ENCODE measurements at places on chromosomes 16 and 17. TPM values are rescaled to one million over a fixed set of nuclear protein-coding genes. Genes with fewer than 3 reads are reported as not detected.

DNA sequence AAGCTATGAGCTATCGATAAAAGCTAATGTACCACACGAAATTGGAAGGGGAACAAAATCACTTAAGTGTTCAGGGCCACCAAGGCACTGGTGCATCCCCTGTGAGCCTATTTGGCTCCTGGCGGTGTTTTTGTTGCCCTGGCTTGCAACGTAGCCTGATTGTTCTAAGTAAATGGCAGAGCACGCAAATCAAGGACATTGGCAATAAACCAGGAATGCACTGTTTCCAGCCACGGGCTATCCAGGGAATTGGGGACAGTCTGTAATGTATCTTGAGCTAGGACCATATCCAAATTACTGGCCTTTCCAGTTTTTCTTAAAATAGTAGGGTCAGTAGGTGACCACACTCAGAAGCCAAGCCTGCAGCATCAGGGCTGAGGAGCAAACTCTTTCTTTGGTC lies 734.0 kb downstream of the MAF start:
- no peak for DNase-seq

DNA sequence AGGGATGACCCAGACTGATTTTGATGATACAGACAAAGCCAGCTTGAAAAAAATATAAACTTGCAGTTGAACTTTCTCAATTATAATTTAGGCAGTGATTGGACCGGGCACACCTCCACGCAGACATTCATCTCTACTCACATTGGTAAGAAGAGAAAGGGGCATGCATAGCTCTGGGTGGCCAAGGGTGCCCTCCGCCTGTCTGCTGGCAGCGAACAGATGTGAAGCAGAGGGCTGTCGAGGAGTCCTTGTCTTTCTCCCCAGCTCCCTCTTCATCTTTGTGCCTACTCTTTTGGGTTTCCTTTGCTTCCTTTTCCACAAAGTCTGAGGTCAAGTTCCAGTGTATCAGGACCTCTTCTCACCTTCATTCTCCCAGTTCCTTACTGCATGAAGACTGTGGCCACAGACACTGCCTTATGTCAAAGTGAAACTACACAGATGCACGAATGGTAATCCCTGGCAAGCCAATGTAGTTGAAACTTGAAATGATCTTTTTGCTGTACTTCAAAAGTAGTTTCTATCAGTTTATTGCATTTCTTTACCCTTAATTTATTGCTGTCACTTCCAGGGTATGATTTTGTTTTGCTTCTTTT lies 343.7 kb upstream of the SOX9 start:
- DNase-seq: no peak

DNA sequence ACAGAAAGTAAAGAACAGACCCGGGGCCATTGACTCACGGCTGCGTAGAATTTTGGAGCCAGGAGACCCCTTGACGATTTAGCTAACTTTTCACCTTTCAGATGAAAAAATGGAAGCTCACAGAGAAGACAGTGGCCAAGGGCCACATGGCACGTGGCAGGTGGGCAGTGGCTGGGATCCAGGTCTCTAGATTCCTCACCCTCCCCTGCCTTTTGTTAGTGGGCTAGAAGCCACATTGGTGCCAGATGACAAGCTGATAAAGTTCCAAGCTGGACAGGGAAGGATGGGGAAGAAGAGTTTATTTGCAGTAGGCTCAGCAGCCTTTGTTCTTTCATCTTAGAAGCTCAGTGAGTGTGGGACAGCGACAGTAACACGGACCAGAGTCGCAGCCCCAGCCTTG lies 105.8 kb downstream of the SPACA3 start:
- DNase-seq: no peak

GRCh38 chr17:8151641-8152111 lies 528 bp downstream of the PER1 start:
- peak; percentile 38 for DNase-seq

- DNase-seq: no peak
Observed at GRCh38 chr16:78503602-78504001, 404.1 kb downstream of the WWOX start.

DNA sequence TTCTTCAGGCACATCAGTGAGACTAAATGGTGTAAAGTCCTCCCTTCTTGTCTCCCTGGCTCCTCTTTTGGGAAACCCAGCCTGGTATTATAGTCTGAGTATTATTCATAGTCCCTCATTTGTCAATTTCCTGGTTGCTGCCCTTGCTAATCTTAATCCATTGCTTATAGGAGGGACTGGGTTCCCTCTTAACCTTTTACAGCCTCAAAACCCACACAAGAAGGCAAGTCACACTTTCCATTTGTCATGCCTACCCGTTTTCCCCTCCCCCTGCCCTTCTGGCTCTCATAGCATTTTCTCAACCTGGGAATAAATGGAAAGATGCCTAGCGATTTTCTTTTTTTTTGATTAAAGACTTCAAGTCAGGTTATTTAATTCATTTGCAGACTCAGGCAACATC lies 124.8 kb downstream of the MAP2K6 start:
- no peak for DNase-seq

GRCh38 chr16:9258423-9259051 lies 167.1 kb downstream of the HAPSTR1 start:
- no peak for DNase-seq

DNA sequence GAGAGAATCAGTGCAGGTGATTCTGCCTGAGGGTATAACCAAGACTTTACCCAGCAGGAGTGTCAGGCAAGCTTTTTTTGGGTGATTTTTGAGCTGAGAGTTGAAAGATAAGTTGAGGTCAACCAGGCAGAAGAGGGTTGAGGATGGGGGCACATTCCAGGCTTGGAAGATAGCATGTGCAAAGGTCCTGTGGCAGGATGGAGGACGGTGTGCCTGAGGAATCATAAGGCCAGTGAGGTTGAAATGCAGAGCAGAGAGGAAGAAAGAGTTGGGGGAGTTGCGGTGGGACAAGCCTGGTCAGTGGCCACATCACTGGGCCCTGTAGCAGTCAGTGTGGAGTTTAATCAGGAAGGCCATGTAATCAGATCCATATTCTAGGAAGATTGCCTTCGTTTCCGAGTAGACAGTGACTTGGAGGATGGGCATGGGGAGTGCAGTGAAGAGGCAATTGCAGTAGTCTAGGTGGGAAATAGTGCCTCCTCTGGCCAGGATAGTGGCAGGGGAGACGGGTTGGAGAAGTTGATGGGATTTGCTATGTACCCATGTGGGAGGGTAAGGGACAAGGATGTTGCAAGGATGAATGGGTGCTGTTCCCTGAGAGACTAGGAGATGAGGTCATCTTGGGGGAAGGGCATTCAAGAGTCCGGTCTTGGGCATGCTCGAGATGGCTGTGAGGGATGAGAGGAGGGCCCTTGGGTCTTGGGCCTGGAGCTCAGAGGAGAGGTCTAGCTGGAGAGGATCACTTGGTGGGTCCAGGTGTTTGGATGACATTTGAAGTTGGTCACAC lies 3.9 kb downstream of the PLEKHG4 start:
- DNase-seq: no peak

DNA sequence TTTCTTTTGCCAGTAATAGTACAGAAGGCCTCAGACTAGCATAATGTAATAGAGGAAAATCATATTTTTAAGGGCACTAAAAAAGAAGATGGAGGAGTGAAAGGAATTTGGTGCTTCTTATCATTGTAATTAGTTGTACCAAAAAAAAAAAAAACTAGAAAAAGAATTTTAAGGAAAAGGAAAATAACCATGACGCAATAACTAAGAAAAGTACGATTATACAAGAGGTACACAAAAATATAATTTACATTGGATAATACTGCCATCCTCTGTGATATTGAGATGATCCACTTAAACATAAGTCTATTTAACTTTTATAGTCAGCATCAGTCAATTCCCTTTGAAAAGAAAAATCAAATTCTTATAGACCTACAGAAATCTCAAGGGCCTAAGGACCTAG lies 146.7 kb upstream of the IRX5 start:
- no peak for DNase-seq

DNA sequence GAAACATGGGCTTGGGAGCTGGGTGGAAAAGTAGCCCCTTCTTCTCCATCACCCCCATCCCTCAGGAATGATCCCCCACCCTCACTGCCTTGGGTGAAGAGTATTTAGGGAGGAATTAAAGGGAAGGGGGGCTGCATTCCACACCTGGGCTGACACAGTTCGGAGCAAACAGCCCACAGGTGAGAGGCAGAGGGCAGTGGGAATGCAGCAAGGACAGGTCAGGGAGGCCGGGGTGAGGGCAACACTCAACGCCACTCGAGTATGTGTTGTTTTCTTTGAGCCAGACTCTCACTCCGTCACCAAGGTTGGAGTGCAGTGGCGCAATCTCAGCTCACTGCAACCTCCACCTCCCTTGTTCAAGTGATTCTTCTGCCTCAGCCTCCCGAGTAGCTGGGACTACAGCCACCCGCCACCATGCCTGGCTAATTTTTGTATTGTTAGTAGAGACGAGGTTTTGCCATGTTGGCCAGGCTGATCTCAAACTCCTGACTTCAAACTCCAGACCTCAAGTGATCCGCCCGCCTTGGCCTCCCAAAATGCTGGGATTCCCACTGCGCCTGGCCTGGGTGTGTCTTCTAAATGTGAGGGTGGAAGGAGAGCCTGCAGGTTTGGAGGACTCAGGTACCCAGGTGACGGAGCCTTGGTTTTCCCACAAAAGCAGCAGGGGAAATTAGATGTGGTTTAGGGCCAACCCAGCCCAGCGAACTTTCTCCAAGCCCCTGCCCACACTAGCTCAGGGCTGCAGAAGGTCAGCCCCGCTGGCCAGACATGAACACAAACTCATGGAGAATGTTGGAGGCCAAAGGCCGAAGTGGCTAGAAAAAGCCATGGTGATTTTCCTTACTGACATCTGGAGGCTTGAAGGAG lies 21.2 kb upstream of the ITGA3 start:
- DNase-seq: no peak

GRCh38 chr17:34892461-34893249 lies 68.6 kb downstream of the CCT6B start:
- no peak for DNase-seq

NEUROD2 gene
- total RNA-seq: not detected

DNA sequence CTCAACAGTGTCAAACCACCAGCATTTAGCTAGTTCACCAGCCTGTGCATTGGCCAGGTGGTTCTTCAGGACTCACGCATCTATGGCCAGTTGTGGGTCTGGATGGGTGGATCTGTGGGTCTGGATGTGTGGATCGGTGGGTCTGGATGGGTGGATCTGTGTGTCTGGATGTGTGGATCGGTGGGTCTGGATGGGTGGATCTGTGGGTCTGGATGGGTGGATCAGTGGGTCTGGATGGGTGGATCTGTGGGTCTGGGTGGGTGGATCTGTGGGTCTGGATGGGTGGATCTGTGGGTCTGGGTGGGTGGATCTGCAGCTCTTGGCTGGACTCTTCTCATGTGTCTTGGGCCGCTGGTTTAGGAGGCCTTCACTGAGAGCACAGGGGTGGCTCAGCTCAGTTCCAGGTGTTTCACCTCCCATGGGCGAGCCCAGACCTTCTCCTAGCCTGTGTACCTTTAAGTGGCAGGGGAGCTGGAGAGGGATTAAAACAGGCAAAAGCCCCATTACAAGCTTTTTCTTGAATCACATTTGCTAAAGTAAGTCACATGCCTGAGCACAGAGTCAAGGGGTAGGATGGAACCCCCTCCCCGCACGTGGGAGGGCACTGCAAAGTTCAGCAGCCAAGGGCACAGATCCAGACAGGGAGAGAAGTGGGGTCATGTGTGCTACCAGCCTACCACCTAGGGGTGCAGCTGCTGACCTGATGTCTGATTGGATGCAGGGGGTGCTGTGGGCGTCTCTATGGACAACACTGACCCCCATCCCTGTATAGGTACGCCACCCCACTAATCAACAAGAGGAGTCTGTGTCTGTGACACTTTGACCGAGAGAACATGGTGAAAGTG lies 3.4 kb upstream of the NUBP1 start:
- no peak for DNase-seq

ARHGAP27 gene
- total RNA-seq: 64.5 TPM

- no peak for DNase-seq
Observed at GRCh38 chr17:81192386-81193050, 26.5 kb upstream of the AATK start.

- DNase-seq: no peak
Observed at GRCh38 chr16:88508376-88508867, 55.3 kb downstream of the ZFPM1 start.

GRCh38 chr16:51876934-51877333 lies 670.0 kb downstream of the TOX3 start:
- DNase-seq: no peak

GRCh38 chr16:13957197-13958078 lies 37.5 kb downstream of the ERCC4 start:
- no peak for DNase-seq

DNA sequence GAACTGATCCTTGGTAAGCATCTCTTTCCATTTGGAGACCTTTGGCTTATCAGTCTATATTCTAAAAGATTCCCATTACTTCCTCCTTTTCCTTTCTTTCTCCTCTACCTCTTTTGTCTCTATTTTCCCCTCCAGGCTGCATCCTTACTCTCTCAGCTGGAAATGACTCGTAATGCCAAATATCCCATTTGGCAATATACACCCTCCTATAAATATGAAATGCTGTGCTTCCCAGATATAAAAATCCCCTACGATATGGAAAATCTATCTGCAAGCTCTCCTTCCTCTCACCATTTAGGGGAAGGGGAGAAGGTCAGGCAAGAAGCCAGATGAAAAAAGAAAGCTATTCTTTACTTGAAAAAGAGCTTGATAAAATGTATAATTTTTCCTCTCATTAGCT lies 39.9 kb downstream of the XPO6 start:
- no peak for DNase-seq

DNA sequence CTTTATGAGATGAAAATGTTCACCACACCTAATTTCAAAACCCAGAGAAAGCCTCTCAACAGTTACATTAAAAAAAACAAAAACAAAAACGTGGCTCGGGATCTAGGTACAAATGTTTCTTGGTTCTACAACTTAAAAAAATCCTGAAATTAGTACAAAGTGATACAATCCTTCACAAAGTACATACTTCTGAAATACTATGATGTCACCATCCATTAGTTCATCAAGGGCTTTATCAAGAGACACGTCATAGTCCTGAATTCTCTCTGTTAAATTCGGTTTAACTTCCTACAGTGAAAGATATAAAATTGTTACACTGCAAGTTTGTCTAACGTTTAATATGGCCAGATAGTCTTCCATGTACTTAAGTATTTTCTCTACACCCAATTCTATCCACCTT lies 18.2 kb downstream of the LITAFD start:
- DNase-seq: no peak

GRCh38 chr16:1464894-1465566 lies 9.8 kb downstream of the CLCN7 start:
- no peak for DNase-seq

DNA sequence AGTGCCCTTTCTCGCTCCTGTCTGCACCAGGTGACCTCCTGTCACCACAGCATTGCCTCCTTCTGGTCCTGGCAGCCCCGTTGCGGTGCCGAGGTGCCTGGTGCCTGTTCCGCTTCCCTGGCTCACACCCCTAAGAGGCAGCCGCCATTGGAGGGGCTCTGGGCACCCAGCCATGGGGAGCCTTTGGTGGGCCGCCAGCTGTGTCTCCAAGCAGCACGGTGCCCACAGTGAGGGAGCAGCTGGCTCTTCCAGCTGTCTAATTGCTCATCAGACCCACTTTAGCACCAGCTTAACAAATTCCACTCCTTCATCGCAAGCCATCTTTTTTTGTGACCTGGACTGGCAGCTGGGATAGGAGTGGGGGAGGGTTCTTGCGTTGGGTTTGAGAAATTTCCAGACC lies 276.1 kb downstream of the SNX29 start:
- DNase-seq: no peak

GRCh38 chr16:88512728-88513696 lies 57.2 kb upstream of the ZC3H18 start:
- DNase-seq: no peak
